ENCODE measurements at places on chromosomes 4 and X.

- no peak for DNase-seq
Measured at GRCh38 chr4:121182296-121182695, 18.2 kb upstream of the TNIP3 start.

DNA sequence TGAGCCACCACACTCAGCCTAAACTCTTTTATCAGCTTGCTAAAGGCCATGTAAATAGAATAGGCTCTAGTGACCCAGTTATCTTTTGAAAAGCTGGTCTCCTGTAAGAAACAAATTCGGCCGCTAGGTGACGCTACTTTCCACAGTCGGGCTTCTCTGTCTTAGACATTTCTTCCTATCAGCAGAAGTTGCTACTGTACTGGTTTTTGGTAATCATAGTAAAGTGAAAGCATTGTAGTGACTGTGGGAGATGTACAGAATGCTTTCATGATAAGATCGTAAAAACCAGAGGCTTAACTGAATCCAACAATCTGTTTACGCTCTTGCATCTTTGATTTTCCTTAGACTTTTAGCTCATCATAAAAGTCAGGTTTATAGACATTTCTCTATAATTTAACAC, 82.6 kb downstream of the GK start:
- peak; percentile 37 for DNase-seq

GRCh38 chr4:610411-611261, 14.7 kb upstream of the PDE6B start:
- no peak for DNase-seq

- DNase-seq: no peak
Measured at GRCh38 chr4:144501231-144501780, 144.7 kb upstream of the HHIP start.

DNA sequence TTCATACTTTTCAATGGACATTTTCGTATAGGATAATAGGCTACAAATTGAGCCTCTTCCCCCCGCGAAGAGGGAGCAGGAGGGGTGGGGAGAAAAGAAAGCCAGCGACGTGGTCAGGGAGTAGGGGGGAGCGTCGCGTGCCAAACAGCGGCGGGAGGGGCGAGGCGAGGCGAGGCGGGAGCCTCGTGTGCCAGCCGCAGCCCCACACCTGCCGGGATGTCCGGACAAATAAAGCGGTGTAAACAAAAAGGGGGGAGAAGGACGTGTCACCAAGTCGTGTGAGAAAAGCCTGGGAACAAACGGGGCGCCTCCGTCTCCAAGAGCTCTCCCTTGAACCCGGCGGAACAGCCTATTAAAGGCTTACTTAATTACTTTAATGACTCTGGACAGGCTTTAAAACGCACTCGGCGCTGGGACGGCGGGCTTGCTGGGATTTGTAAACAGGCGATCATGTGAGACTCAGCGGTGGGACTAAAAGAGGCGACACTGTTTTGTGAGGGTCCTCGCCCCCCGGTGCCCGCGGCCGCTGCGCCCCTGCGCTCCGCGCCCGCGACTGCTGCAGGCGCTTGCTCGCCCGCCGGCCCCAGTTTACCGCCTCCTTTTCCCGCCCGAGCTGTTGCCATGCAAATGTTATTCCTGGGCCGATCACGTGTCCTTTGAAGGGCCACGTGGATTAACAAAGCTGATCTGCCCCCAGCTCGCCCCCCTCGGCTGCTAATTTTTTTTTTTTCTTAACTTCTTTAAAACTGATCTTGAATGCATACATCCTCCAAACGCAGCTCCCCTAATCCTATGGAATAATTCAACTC, at the start of gene HELT:
HELT (plus strand) TSS at position 527 of the 809 bp plus-strand sequence. CDS start 439 bp downstream, outside the sequence.
- DNase-seq: no peak

DNA sequence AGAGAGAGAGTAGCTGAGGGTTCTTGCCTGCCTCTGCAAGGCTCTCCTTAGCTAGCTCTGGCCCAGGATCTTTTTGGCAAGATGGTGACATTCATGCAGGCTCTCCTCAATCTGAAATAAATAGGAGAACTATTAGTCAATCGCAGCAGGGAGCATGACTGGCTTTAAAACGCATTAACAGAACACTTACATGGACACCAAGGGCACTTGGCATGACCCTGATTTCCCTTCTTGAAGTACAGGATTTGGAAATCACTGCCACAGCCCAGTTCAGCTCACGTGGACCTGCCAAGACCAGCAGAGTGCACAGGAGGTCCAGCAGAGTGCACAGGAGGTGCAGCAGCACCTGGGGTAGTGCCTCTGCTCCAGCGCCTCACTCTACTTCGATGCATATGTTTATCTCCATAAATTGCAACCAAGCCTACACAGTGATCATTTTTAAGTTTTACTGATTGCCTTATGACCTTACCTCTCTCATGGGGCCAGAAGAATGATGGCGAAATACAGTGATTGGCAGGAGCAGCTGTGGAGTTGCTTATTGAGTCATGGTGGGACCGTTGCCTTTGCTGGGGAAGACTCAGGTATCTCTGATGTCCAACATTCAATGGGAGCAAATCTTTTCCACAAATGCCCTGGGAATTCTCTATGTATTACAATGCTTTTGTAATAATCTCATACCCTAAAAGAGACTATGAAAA, 122.4 kb downstream of the SYNPO2 start:
- no peak for DNase-seq

- DNase-seq: no peak
Measured at GRCh38 chr4:30746735-30747134, 26.6 kb downstream of the PCDH7 start.

DNA sequence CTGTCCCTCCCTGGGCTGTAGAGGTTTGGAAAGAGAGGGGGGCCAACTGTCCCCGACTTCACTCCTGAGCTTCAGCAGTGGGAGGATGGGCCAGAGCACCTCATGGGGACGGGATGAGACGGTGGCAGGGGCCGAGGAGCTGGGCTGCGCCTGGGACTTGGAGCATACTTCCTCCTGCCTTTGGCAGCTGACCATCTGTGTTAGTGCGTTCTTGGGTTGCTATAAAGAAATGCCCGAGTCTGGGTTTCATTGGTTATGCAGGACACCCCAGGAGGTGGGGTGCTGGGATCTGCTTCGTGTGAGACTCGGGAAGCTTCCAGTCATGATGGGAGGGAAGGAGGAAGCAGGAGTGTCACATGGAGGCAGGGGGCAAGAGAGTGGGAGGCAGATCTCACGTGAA, 7.4 kb downstream of the PSAPL1 start:
- DNase-seq: no peak

All from CD4-positive, alpha-beta T cell treated with Interleukin-15 for 1 hour (primary cell).